ENCODE measurements at places on chromosomes 5 and 9. TPM values are rescaled to one million over a fixed set of nuclear protein-coding genes. Genes with fewer than 3 reads are reported as not detected.
A peak's percentile ranks its signal among the peaks of the same experiment; 100 is the strongest.

DNA sequence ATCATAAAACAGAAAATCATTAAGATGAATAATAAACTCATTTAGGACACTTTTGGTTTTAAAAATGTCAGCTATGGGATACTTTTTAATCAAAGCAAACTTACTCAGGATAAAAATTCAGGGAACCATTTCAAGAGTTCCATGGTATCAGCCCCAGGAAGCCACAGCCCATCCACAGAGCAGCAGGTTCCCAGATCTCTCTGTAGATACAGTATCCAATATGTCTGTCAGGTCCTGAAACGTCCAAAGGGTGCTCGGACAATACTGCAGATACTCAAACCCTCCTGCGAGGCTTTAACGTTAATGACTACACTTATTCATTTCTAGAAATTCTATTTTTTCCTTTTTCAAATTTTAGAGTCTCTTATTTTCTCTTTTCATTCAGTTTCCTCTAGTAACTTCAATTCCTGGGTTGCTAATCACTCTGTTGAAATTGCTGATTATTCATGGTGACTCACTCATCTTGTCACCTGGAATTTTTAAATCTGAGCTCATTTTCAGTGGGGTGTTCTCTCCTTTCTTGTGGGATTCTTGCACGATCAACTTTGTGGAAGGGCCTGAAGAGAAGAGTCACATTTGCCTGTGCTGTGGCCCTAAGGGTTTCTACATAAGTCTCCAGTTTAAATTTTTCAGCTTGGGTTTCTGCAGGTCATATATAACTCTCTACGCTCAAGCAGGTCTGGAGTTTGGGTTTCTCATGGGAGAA, 435.8 kb downstream of the CTNND2 start:
- H3K36me3 ChIP-seq: no peaks in the 10 kb centered on the region
- no peaks in the 10 kb centered on the region for H3K4me1 ChIP-seq
- no peaks in the 10 kb centered on the region for H3K27me3 ChIP-seq
- DNase-seq: no peak
- H3K4me3 ChIP-seq: no peak overlapping the region

- no peak overlapping the region for H3K27ac ChIP-seq
- no peaks in the 10 kb centered on the region for H3K4me1 ChIP-seq
- H3K27me3 ChIP-seq: no peaks in the 10 kb centered on the region
- DNase-seq: no peak
Measured at GRCh38 chr5:75847561-75848021, 130.4 kb upstream of the POC5 start.

- DNase-seq: no peak
- H3K27me3 ChIP-seq: no peaks in the 10 kb centered on the region
- no peak overlapping the region for H3K4me3 ChIP-seq
- H3K27ac ChIP-seq: no peak overlapping the region
- H3K36me3 ChIP-seq: no peaks in the 10 kb centered on the region
Measured at GRCh38 chr5:172946146-172946545, 13.1 kb upstream of the RPL26L1 start.

- H3K36me3 ChIP-seq: no peaks in the 10 kb centered on the region
- no peak for DNase-seq
- H3K27me3 ChIP-seq: no peaks in the 10 kb centered on the region
- no peaks in the 10 kb centered on the region for H3K4me1 ChIP-seq
- H3K27ac ChIP-seq: no peak overlapping the region
Measured at GRCh38 chr9:124835026-124835557, 18.2 kb upstream of the WDR38 start.

DNA sequence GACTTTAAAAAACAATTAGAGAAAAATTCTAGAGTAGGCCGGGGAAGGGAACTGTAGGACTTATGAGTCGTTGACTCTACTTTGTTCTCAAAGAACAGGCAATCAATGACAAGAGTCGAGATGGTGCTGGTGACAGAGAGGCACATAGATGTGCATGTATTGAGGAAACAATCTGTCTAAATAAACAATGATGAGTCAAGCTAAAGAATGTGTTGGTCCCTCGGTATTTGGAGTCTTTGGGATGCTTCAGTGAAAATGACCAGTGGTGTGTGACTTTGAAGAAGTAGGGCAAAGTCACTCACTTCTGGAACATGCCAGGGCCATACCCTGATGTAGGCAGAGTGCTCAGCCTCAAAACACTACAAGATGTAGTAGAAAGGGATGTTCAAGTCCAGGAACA, 288.1 kb upstream of the PANK3 start:
- H3K4me3 ChIP-seq: no peak overlapping the region
- H3K36me3 ChIP-seq: no peaks in the 10 kb centered on the region
- DNase-seq: no peak
- no peaks in the 10 kb centered on the region for H3K4me1 ChIP-seq

GRCh38 chr9:36485647-36486328, 85.7 kb upstream of the RNF38 start:
- peak overlapping the region; percentile 70 for H3K27ac ChIP-seq
- DNase-seq: no peak
- peaks cover 44% of the 10 kb centered on the region for H3K4me1 ChIP-seq

GRCh38 chr5:111511831-111512374, 432 bp downstream of the STARD4 start:
- H3K4me3 ChIP-seq: peak overlapping the region; percentile 70
- no peaks in the 10 kb centered on the region for H3K36me3 ChIP-seq
- peak overlapping the region; percentile 87 for H3K27ac ChIP-seq
- DNase-seq: no peak
- H3K27me3 ChIP-seq: no peaks in the 10 kb centered on the region

DNA sequence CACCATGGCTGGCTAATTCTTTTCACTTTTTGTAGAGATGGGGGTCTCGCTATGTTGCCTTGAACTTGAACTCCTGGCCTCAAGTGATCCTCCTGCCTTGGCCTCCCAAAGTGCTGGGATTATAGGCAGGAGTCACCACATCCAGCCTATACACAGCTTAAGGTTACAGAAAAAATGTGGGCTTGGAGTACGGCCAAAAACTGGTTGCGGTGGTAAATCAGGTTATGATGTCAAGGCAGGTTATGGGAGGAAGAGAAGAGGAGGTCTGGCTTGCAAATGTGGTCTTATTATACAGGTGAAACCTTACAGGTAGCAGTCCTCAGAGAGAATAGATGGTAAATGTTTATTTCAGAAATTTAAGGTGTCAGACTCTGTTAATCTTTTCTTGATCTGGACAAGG, 30.7 kb upstream of the SYK start:
- H3K27me3 ChIP-seq: no peaks in the 10 kb centered on the region
- H3K4me3 ChIP-seq: no peak overlapping the region
- H3K27ac ChIP-seq: no peak overlapping the region

DNA sequence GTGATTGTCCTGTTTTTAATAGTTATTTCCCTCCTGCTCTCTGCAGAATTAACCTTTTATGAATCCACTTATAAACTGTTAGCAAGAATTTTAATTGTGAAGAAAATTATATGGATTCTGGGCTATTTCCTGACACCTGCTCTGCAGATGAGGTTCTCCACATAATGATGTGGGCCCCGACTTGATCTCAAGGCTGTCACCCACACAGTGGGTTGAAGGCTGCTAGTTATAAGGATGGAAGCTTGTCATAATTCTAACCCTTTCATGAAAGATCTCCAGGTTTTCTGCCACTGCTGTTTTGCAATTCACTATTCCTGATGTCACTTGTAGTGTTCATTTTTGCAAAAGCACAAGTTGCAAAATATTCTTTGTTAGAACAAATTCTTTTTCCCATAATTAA, 69.1 kb upstream of the MAN2A1 start:
- no peak overlapping the region for H3K4me3 ChIP-seq
- no peak for DNase-seq
- H3K27ac ChIP-seq: no peak overlapping the region
- H3K4me1 ChIP-seq: no peaks in the 10 kb centered on the region
- no peaks in the 10 kb centered on the region for H3K27me3 ChIP-seq
- no peaks in the 10 kb centered on the region for H3K36me3 ChIP-seq

DNA sequence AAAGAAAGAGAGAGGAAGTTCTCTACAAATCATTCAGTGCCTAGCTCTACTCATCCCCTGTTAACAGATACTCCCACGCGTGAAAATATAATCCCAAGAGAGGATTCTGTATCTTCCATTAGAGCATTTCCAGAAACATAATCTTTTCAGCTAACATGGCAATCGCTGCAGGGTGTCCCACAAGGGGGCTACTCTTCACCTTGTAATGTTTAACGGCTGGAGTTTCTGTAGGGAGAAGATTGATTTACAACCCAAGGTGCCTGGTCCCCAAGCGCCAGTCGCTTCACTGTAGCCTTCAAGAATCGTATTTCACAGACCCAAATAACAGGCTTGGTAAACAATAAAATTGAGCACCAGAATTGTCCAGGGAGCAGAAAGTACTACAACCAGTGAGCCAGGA, 318.7 kb downstream of the TLE1 start:
- no peaks in the 10 kb centered on the region for H3K27me3 ChIP-seq
- H3K27ac ChIP-seq: no peak overlapping the region
- no peak for DNase-seq
- no peaks in the 10 kb centered on the region for H3K36me3 ChIP-seq

DNA sequence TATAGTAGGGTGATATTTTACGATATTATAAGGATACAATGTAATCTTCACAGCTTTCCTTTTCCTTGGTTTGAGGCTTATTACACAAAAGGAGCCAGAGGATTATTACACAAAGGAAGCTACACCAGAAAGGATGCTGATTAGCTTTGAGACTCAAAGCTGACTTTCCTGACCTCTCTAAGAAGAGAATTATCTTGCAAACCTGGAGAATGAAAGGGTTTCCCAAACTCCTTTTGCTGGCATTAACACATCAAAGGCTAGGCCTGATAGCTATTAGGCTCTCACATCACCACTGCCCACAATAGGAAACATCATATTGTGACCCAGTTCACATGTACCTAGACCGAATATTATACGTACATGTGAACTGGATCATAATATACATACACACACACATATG, 34.2 kb upstream of the CHD1 start:
- no peak overlapping the region for H3K27ac ChIP-seq
- no peaks in the 10 kb centered on the region for H3K27me3 ChIP-seq
- no peaks in the 10 kb centered on the region for H3K36me3 ChIP-seq

PRRX2 gene
- 0.35 TPM for total RNA-seq

ISOC1 gene
- 24.7 TPM for total RNA-seq

BTNL9 gene
- not detected for total RNA-seq

Measured in CD8-positive, alpha-beta memory T cell (primary cell).